Mesothelial cell of epicardium (in vitro differentiated cells): ENCODE measurements at places on chromosomes 5 and 9. TPM values are rescaled to one million over a fixed set of nuclear protein-coding genes. Genes with fewer than 3 reads are reported as not detected.

DNA sequence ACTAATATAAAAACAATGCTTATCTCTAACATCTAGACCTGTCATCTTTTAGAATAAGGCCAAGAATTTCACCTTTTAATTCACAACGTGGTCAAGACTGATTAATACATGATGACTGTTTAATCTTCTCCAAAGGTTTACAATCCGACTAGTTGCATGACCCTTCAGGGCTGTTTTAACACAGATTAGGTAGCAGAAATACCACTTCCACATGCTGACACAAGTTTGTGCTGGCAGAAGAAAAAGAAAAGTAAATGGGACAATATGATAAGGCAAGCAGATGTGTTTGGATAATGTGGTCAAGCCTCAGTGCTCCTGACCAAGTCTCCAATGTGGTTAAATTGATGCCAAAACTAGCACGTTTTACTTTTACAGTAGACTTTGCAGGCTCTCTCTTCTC is 31.1 kb downstream of the SEMA6A start:
- DNase-seq = no peak
- H3K4me3 ChIP-seq = no peak overlapping the region
- H3K27ac ChIP-seq = peak overlapping the region; percentile 33

DNA sequence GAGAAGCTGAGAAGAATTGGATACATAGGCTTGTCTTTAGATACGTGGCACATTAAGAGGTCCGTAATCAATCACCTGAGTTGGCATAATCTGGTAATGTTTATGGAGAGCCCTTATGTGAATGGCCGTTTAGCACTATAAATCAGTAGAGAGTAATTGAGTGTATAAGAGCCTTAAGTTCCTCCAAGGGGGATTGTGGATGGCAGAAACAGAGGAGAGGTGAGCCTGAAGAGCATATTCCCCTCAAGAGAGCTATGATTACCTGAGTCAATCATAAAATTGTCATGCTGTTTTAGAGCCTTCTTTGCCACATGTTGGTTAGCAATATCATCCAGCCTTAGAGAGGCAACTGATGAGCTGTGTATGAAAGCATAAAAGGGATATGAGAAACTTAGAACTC is 58.8 kb downstream of the FOCAD start:
- H3K4me1 ChIP-seq = peaks cover 2% of the 10 kb centered on the region
- H3K36me3 ChIP-seq = peaks cover 16% of the 10 kb centered on the region
- no peak overlapping the region for H3K27ac ChIP-seq
- H3K27me3 ChIP-seq = no peaks in the 10 kb centered on the region
- no peak for DNase-seq
- no peak overlapping the region for H3K4me3 ChIP-seq

DNA sequence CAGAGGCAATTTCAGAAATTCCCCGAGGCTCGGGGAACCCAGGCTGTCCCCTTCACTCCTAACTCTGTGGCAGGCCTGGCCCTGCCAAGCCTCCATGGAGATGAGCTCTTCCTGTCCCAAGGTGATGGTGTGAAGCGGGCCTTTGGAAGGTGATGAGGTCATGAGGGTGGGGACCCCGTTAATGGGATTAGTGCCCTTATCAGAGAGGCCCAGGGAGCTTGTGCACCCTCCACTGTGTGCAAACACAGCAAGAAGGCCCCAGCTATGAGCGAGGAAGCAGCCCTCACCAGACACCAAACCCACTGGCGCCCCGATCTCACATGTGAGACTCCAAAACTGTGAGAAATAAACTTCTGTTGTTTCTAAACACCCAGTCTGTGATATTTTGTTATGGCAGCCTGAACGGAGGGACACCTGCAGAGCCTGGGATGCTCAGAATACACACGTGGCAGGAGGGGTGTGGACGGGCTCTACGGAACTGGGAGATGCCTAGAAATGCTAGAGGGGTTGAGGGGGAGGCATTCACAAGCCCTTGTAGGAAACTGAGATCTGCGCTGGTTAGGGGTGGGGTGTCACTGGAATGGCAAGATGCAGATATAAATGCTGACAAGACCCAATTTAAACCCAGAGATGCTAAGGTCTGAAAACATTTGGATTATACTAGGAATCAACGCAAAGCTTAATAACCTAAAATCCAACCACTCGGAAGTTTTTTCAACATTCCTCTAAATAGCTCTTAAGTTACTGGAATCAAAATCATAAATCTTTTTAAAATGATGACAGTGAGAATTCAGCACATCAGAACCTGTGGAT is 46.9 kb downstream of the ADAMTS2 start:
- H3K27ac ChIP-seq = no peak overlapping the region
- H3K36me3 ChIP-seq = no peaks in the 10 kb centered on the region
- H3K4me3 ChIP-seq = no peak overlapping the region
- peaks cover 5% of the 10 kb centered on the region for H3K4me1 ChIP-seq
- no peaks in the 10 kb centered on the region for H3K27me3 ChIP-seq
- DNase-seq = no peak

DNA sequence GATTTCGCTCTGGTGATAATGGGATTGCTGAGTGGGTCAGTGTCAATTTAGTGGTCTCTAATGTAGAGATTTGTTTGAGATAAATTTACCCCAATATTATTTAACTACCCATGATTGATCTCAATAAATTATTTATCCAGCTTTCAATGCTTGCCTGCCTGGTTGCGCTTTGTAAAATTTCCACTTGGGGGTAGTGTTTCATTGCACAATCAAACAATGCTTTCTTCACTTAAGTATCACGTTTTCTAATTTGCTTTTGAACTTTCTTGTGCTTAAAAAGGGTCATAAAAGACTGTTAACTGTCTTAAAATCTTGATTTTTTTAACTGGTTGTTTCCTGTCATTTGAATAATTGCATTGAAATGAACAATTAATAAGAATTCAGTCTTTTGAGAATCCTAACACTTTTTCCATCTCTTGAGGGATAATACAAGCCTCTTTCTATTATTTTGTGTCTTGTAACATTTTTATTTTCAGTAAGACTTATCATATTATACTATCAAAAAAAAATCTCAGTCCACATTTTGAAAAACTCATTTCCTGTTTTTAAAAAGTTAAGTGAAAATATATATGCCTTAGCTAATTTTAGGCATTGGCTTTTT is 18.7 kb downstream of the HSD17B4 start:
- no peak overlapping the region for H3K4me3 ChIP-seq
- H3K27ac ChIP-seq = no peak overlapping the region
- no peaks in the 10 kb centered on the region for H3K4me1 ChIP-seq
- no peak for DNase-seq

GRCh38 chr9:89218040-89218928 is 39.7 kb upstream of the SHC3 start:
- H3K36me3 ChIP-seq = no peaks in the 10 kb centered on the region
- H3K4me1 ChIP-seq = peaks cover 4% of the 10 kb centered on the region
- H3K27me3 ChIP-seq = peaks cover 2% of the 10 kb centered on the region
- DNase-seq = no peak

GRCh38 chr5:80998590-80998979 is 38.4 kb downstream of the RASGRF2 start:
- H3K4me3 ChIP-seq = no peak overlapping the region
- H3K27ac ChIP-seq = no peak overlapping the region
- no peak for DNase-seq
- no peaks in the 10 kb centered on the region for H3K36me3 ChIP-seq

The ANAPC2 gene
- total RNA-seq = 86.1 to 89.3 TPM (median 87.1 TPM) in 3 replicates

- no peaks in the 10 kb centered on the region for H3K36me3 ChIP-seq
- peaks cover 34% of the 10 kb centered on the region for H3K27me3 ChIP-seq
- H3K4me3 ChIP-seq = peak overlapping the region; percentile 68
- H3K27ac ChIP-seq = no peak overlapping the region
Observed at GRCh38 chr5:147509041-147509709, 693 bp downstream of the DPYSL3 start.

The PCDHGA11 gene
- total RNA-seq = 5.7 to 6.0 TPM (median 6.0 TPM) in 3 replicates

DNA sequence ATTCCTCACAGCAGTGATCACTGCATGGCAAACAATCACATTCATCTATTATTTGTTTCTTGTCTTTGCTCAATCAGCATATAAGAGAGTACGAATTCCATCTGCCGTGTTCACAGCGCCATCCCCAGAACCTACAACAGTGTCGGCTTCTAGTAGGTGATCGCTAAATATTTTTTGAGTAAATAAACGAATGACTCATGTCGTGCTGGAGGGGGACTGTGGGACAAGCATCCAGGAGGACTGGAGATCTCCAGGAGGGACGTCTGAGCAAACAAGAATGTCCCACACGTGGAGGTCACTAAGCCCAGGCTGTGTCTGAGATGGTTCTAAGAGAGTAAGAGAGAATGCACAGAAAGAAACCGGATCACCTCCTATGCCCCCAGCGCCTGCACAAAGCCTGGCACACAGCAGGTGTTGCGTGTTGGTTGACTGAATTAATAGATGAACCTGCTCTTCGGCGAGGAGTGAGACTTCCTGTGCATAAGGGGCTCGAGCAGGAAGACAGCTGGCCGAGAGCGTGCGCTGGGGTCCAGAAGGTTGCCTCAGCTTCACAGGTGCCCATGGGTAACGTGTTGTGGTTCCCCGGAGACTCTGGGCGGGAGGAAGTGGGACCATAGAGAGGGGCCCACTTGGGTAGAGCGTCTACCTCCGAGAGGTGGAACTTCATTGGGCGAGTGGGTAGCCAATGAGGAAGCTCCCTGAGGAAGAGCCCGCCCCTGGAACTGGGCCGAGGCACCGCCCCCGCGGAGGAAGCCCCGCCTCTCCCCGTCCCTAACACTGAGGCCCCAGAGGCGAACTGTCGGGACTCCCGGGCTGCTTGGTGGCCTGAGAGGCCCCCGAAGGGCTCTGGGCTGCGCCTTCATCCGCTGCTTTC is 193.0 kb downstream of the MELK start:
- peak; percentile 72 for DNase-seq
